ENCODE measurements at places on chromosomes 6 and 20. TPM values are rescaled to one million over a fixed set of nuclear protein-coding genes. Genes with fewer than 3 reads are reported as not detected.

Gene BEND3
- polyA plus RNA-seq = 0.45 TPM

Gene EDEM2
- polyA plus RNA-seq = 26.2 TPM

Gene EPB41L2
- polyA plus RNA-seq = 43.6 TPM

Gene ROS1
- under 0.01 TPM for polyA plus RNA-seq

Gene CFAP206
- polyA plus RNA-seq = not detected

Gene MLIP
- polyA plus RNA-seq = 0.44 TPM

Gene ALDH5A1
- 30.4 TPM for polyA plus RNA-seq

Gene LTV1
- 24.7 TPM for polyA plus RNA-seq

Gene MAPK13
- 108 TPM for polyA plus RNA-seq

Gene PRRT1
- not detected for polyA plus RNA-seq

Gene TCF19
- 7.6 TPM for polyA plus RNA-seq

Gene TOX2
- polyA plus RNA-seq = 10.6 TPM

Gene PRDM13
- polyA plus RNA-seq = not detected

Gene LHFPL5
- 0.12 TPM for polyA plus RNA-seq

Gene MTFR2
- polyA plus RNA-seq = 6.5 TPM

Gene FAM209B
- 1.9 TPM for polyA plus RNA-seq

Gene HTR1E
- not detected for polyA plus RNA-seq

Gene PNLDC1
- polyA plus RNA-seq = not detected

Gene STMND1
- polyA plus RNA-seq = not detected

Gene DPPA5
- not detected for polyA plus RNA-seq

Gene MUC22
- polyA plus RNA-seq = not detected

Gene TFAP2A
- not detected for polyA plus RNA-seq

Gene SNAP25
- 2.0 TPM for polyA plus RNA-seq

Gene DNAAF9
- polyA plus RNA-seq = 9.6 TPM

Gene TRMT6
- polyA plus RNA-seq = 6.2 TPM

Gene OPRM1
- not detected for polyA plus RNA-seq

Measured in small intestine (tissue), 16 donors.